ENCODE measurements at places on chromosomes 3 and 15.

- DNase-seq, result no peak
Measured at GRCh38 chr15:89329329-89330084, 5.1 kb downstream of the POLG start.

DNA sequence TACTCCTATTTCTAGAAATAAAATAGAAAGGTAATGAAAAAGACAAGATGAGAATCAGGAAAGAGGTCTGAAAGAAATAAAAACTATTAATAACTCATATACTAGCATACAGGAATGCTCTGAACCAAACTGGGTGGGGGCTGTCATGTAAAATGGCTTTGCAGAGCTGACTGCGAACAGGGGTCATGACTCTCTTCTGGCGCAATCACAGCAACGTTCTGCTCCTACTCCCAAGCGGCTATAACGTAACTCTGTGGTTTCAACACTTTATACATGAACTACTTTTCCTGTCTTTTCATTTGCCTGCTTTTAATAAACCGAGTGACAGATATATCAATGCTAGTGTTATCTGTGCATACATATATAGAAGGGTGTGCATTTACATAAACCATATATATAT is 116.7 kb downstream of the DLG1 start:
- DNase-seq, result no peak

GRCh38 chr3:19284974-19285373 is 136.7 kb downstream of the KCNH8 start:
- DNase-seq, result no peak

DNA sequence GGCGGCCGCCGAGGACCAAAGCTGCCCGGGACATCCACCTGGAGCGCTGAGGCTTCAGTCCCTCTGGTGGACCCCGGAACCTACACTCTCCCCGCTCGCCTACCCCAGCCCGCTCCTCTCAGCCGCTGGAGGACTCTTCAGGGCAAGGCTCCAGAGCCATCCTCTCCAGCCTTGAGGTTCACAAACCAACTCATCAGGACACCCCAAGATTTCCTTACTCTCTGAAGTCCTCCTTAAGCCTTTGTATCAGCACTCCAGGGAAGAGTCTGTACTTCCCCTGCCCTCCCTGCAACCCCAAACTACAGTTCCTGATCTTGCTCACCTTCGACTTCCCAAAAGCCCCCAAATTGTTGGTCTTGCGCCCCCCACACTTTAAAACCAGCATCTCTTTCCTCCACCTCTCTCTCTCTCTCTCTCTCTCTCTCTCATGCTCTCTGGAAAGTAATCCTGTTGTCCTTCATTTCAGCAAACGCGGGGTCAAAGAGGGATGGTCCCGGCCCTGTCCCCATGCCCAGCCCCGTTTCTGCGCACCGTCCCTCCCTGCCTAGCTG is 438 bp downstream of the THBS1 start:
- DNase-seq, result no peak

DNA sequence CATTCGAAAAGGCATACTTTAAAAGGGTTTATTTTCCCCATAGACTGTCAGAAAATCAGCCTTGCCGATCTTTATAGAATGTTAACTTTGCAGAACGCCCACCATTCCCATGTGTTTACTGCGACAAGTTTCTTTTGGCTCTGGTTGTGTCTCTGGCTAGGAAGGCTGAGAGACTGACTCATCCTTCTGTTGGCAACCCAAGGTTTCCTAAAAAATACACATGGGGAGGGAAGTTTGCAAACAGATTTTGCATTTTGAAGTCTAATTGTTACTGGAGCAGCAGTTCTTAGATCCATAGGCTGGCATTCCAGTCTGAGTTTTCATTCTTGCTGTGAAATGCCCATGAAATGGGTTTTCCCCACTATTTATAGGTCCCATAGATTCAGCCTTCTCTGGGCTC is 37.9 kb upstream of the MINAR1 start:
- no peak for DNase-seq

GRCh38 chr3:134049676-134050075 is 20.0 kb upstream of the SLCO2A1 start:
- no peak for DNase-seq

- DNase-seq, result no peak
Measured at GRCh38 chr3:195069501-195070251, 201.3 kb downstream of the XXYLT1 start.

DNA sequence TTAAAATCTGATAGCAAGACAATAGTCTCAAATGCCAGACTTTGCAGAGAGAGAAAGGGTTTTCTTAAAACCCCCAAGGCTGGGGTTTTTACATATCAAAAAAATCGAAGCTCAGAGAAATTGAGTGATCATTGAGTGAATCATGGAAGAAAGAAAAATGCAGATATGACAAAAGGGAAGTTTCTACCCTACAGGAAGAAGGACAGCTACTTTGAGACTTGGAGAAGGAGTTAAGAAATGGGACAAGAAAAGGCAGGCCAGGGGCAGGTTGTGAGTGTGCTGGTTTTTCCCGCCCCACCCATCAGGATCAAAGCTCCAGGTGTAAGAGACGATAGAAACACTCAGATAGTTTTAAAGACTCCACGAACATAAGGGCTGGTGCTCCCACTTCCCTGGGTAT is 18.6 kb downstream of the TMEM158 start:
- no peak for DNase-seq

- DNase-seq, result no peak
Measured at GRCh38 chr15:29612701-29613100, 209.6 kb downstream of the TJP1 start.

GRCh38 chr3:18252578-18252977 is 172.6 kb downstream of the SATB1 start:
- DNase-seq, result no peak

- no peak for DNase-seq
Measured at GRCh38 chr3:58880182-58880581, 169.6 kb downstream of the CFAP20DC start.

GRCh38 chr3:97187771-97188170 is 373.4 kb downstream of the EPHA6 start:
- DNase-seq, result no peak

- no peak for DNase-seq
Measured at GRCh38 chr15:68370768-68371151, 61.2 kb downstream of the ITGA11 start.

GRCh38 chr3:124410471-124410870 is 319.8 kb upstream of the UMPS start:
- DNase-seq, result no peak

GRCh38 chr3:64921281-64922065 is 233.7 kb upstream of the ADAMTS9 start:
- no peak for DNase-seq

DNA sequence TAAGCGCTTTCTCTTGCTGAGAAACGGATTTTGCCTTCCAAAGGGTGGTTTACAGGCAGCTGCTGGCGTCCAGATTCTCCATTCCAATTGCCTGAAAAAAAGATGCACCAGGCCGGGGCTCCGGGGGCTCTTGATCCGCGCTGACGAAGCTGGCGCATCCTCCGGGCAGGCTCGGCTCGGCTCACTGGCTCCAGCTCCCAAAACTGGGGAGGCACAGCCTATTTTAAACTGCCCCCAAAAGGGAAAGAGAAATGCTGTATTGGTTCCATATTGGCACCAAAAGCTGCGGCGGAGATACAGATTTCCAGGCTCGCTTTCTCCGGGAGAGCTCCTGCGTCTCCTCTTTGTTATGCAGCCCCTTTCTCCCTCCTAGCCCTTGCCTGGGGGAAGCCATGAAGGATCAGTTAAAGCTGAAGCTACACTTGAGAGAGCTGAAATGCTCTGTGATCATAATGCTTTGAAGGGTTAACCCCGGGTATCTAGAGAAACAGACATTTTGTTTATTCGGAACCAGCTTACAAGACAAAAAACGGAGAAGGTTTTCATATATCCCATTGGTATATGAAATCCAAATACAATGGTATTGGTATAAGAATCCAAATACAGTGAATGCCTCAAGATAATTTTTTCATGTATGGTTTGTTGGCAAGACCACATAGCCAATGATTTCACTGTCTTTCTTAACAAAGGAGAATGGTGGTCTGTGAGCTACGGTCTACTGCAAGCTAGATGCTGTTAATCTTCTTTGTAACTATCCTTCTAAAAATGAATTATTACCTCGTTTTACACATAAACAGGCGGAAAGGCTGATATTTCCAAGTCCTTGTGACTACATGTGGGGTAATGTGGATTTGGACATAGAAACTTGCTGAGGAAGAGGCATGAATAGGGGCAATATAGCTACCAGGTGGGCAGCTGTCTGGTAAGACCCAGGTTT is 693 bp downstream of the CD200 start:
- DNase-seq, result peak; percentile 13

GRCh38 chr3:135349254-135349948 is 554.3 kb downstream of the EPHB1 start:
- DNase-seq, result no peak

- no peak for DNase-seq
Measured at GRCh38 chr3:7518026-7518425, 657.1 kb downstream of the GRM7 start.

DNA sequence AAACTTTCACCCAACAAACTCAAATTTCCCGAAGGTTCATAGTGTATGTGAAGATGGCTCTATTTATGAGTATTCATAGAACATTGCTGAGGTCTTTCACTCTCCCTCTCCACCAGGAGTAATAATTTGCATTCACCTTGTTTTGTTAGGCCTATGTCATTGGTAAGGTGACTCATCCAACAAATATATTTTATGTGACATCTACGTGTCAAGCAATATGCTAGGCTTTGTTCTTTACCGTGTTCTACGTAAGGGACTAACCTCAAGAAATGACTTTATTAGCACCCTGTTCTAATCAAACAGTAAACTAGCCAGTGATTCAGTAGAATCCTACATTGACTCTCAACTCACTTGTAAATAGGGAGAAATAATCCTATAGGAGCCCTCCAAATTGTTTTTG is 334.4 kb downstream of the FGF12 start:
- no peak for DNase-seq

DNA sequence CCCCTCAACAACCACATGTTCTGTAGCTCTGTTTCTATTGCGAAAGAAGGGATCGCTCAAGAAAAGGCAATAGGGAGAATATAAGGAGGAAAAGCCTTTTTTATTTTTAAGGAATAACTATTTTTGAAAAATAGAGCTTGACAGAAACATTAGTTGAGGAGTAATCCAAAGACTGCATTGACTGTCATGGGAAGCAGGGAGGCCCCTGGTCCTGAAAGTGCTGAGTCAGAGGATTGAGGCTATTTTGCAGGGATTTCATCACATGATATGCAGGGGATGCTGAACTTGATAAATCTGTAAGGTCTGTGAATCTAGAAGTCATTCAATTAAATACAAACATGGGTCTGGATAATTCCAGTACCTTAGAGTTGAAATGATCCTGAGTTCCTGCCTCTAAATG is 92.0 kb downstream of the MTHFS start:
- no peak for DNase-seq

Data from DMS79 (cell line).